ENCODE measurements at places on chromosomes 5 and 9. TPM values are rescaled to one million over a fixed set of nuclear protein-coding genes. Genes with fewer than 3 reads are reported as not detected.

DNA sequence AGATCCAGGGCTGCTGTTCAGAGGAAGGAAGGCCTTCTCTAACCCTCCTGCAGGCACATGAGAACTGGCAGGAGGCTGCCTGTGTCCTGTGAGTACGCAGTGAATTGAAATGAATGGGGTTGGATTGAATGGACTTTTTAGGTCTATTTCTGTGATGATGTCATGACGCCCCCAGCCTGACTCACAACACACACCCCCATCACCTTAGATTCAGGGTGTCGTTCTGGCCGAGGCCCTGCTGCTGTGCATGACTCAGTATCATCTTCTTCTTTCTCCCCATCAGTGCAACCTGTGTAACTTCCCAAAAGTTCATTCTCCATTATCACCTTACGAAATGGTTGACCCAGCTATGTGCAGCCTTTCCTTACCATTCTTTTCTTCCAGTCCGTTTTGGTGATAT, 5.4 kb downstream of the PCAT7 start:
- no peak for DNase-seq

GRCh38 chr9:24608599-24608998, 62.9 kb upstream of the IZUMO3 start:
- DNase-seq = no peak

Gene PCDHA12
- 0.96 TPM for total RNA-seq

DNA sequence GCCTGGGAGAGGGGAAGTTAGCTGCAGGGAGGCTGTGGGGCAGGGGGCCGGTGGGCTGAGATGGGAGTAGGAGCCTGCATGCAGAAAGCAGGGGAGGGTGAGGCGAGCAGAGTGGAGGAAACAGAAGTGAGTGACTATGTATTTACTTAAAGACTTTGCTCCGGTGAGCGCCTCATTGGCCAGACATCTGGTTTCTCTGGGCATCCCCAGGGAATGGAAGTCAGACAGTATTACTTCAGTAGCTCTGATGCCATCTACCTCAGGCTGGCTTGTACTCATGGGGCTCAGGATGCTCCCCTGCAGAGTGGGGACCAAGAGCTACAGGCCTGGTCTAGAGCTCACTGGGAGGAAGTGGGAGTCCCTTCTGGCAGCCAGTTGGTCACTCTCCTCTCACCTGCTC, 78.2 kb upstream of the ARAP3 start:
- DNase-seq = no peak

DNA sequence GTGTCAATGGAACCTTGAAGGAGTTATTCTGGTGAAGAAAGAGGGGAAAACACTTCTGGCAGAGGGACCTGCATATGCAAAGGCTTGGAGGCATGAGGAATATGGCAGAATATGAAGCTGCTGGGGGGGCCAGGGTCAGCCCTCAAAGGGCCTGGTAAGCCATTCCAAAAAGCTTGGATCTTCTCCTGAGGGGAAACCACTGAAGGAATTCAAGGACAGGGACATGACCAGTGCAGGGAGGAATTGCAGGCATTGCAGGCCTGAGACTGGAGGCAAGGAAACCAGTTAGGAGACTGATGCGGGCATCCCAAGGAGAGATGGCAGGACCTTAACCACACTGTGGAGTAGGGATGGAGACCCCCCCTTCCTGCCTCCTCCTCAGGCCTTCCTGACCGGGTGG, 21.4 kb downstream of the ENHO start:
- no peak for DNase-seq

- no peak for DNase-seq
Observed at GRCh38 chr5:68542207-68542606, 326.7 kb downstream of the PIK3R1 start.

DNA sequence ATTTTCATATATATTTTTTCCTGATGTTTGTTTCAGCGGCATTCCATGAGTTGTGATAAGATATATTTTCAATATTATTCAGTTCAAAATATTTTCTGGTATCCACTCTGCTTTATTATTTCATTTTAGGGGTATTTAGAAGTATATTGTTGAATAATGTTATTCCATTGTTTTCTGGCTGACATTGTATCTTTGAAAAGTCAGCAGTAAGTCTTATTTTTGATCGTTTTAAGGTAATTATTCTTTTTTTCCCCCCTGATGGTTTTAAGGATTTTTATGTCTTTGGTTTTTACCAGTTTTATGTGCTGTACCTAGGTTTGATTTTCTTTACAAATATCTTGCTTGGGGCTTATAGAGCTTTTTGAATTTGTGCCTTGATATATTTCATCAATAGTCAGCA, 6.6 kb upstream of the GLRA1 start:
- no peak for DNase-seq

Gene FBLL1
- total RNA-seq = 0.84 TPM

Gene CTXN3
- total RNA-seq = not detected

DNA sequence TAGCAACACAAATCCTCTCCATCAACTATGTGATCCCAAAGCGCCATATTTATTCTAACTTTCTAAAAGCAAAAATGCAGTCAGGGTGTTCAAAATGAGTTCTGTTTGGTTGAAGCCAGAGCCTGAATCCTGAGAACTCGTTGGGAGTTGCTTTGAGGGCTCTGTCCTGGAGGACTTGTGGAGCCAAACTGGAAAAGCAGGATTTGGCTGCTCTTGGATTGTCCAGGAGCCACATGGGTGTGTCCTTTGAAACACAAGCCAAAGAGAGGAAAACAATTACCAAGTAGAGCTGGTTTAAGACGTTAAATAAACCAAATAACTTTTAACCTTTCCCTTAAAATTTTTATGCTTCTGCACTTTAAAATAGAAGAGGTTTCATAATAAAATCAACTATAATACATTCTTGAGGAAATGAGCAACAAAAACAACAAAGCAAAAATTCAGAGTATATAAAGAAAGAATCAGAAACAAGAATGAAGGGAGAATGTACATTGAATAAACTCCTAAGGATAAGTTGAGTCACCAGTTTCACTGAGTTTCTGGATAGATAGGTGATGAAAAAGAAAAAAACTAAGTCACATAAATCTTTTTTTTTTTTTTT, 13.5 kb downstream of the C5orf46 start:
- no peak for DNase-seq

Gene SMC2
- 12.2 TPM for total RNA-seq

Gene TNFSF15
- 11.7 TPM for total RNA-seq

DNA sequence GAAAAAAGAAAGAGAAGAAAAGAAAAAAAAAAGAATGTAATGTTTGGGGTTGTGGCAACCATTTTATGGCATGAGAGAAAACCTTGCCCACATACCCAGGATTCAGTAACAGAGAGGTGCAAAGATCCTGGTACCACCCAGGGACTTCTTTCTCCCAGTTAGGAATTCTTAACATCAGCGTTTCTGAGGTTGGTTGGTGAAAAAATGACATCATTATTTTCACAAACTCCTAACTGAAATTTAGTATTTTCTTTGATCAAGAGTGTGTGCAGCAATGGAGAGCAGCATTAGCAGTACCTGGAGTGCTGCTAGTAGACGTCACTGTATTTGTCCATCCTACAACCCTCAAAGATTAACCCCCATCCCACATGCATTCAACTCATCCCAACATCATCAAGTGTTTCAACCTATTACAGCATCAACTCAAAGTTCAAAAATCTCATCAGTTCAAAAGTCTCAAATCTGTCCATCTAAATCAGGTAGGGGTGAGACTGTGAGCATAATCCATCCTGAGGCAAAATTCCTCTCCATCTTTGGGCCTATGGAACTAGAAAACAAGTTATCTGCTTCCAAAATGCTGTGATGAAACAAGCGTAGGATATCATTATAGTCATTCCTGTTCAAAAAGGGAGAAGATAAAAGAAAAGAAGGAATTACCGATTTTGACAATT, 60.1 kb upstream of the MSX2 start:
- no peak for DNase-seq

GRCh38 chr9:84404095-84404686, 63.6 kb upstream of the SLC28A3 start:
- no peak for DNase-seq

- no peak for DNase-seq
Observed at GRCh38 chr9:70883963-70884793, 237.2 kb downstream of the TRPM3 start.

DNA sequence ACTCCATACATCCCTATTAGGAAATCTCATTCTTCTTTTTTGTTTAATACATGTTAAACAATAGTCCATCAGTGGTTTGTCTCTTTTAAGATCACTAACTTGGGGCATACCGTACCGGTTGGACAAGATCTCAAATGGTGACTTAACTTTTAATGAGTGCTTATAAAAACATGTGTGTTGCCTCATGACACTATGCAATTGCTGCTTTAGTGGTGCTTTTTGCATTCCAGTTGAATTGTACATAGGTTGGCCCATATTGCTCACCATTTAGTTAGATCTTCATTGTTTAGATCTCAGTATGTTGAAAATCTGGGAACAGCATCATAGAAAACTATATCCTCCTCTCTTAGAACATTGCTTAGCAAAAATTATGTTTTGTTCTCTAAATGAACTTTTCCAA, 17.8 kb downstream of the C9orf85 start:
- DNase-seq = no peak

DNA sequence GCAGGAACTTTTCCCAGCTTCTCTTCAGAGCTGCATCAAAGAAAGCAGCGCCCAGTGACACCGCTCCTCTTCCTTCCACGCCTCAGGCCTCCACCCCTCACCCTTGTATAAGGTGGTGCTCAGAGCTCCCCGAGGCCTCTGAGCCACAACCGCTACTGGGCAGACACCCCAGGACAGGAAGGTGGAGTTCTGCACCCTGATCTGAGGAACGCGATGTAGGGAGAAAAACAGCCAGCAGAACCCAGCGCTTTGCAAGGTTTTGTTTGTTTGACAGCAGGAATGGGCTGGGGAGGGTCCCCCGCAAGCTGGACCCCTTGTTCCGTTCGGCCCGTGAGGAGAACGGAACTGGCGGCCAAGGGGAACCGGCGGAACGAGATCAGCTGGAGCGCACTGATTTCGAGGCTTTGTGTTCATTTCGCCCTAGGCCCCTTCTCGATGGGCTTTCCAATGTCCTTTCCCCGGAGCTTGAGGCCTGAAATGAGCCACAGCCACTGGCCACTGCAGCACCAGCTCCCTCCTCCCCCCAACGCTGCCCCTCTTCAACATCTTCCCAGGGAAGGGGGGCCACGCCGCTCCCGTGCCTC, 4.1 kb downstream of the EDF1 start:
- DNase-seq = no peak

GRCh38 chr9:96062031-96062430, 186.5 kb downstream of the ERCC6L2 start:
- DNase-seq = no peak

- DNase-seq = no peak
Observed at GRCh38 chr5:154576429-154576806, 98.4 kb upstream of the HAND1 start.

Gene SVEP1
- 1.6 TPM for total RNA-seq

GRCh38 chr9:126763130-126763764, 41.6 kb upstream of the ZBTB43 start:
- DNase-seq = no peak
